Brain pericyte (primary cell): ENCODE measurements at places on chromosomes 1 and 21.

DNA sequence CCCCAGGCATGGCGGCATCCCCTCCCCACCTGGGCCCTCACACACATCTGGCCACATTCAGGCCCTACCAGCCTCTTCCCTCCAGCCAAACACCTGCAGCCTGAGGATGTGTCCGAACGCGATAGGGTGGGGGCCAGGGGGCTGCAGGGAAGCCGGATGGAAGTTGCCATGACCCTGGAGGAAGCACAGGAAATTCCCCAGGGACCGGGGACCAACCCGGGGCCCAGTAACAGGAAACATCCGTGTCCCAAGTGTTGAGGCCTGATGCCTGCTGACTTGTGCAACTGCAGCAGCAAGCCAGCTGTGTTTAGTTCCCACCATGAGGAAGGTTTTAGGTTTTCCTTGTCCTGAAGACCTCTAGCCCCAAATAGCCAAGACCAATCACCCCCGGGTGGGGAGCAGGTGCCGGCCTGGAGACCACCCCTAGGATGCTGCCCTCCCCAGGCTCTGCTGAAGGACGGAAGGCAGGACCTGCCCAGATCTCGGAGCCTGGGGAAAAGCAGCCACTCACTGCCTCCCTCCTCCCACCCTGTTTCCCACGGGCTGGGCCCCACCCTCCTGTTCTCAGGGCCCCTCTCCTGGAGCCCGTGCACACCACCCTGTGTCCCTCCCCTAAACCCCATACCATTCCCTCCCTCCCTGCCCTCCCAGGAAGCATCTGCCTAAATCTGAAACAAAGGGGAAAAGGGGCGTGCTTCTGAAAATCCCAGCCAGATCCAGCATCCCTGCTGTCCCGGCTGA lies 29.8 kb downstream of the MEGF6 start:
- DNase-seq, result no peak

DNA sequence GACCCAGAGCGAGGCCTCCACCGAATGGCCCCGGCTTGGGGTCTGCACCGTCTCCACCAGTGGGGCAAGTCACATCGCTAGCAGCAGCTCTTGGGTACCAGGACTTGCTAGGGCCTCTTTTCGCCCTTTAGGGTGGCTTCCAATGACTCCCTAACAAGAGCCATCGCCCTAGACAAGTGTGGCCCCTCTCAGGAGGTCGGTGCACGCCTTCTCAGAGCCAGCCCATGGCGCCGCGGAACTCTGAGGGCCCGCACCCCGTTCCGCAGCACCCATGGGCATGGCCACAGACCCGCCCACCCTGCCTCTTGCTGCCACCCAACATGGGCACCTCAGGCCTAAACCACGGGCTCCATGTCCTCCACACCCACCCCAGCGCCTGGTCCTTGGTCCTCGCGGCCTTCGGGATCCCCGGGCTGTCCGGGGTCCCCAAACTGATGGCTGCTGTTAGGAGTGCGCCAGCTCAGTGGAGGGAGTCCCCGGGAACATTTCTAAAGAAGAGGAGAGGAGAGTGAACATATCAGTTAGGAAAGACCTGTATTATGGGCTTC lies 3.2 kb upstream of the CACNA1S start:
- no peak for DNase-seq

GRCh38 chr1:80926531-80926930 lies 874.2 kb upstream of the ADGRL2 start:
- DNase-seq, result no peak

GRCh38 chr21:42414553-42414927 lies 10.8 kb downstream of the UBASH3A start:
- no peak for DNase-seq

GRCh38 chr1:229035054-229035747 lies 235.7 kb upstream of the RAB4A start:
- DNase-seq, result no peak

DNA sequence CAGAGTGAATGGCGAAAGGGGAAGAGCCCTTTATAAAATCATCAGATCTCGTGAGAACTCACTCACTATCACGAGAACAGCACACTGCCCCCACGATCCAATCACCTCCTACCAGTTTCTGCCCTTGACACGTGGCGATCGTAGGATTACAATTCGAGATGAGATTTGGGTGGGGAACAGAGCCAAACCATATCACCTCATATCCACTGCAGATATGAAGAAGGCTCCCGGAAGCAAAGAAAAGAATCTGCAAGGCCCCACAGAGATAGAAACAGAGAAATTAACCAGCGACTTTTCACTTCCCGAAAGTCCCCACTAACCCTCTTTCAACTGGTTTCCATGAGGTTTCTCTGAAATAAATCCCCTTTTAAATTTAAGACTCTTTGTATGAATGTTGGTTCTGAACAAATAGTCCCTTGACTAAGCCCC lies 86.2 kb upstream of the IRF2BP2 start:
- no peak for DNase-seq

DNA sequence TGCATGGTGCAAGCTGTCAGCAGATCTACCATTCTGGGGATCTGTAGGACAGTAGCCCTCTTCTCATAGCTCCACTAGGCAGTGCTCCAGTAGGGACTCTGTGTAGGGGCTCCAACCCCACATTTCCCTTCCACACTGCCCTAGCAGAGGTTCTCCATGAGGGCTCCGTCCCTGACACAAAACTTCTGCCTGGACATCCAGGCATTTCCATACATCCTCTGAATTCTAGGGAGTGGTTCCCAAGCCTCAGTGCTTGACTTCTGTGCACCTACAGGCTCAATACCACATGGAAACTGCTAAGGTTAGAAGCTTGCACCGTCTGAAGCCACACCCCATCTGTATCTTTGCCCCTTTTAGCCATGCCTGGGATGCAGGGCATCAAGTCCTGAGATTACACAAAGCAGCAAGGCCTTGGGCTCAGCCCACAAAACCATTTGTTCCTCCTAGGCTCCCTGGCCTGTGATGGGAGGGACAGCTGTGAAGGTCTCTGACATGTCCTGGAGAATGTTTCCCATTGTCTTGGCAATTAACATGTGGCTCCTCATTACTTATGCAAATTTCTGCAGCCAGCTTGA lies 117.0 kb upstream of the NFIA start:
- no peak for DNase-seq
